ENCODE measurements at places on chromosomes 7 and 10.

DNA sequence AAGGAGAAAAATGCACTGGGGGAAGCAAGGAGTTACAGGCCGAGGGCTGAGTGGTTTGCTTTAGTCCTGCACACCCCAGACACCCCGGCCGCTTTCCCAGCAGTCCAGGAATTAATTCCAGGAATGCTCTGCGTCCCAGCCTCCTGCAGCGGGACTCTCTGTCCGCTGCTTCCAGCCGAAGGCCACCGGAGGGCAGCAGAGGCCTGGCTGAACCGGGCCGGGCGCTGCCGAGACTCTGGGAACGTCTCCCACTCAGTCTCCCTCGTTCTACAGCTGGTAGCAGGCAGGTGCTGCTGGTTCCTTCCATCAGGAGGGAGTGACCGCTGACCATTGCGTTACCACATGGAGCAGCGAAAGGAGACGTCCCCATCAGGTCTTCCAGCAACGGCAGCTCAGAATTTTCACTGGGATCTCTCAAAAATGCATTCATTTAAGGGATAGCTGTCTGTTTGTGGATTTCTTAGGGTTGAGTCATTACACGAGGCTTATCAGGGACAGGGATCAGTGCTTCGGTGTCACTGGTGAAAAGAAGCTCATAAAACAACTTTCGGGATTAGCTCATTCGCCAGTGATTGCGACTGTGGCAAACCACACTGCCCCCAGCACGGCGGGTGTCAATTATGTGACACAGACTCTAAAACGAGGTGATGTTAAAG lies 24.9 kb upstream of the PITRM1 start:
- DNase-seq, result peak; percentile 64

DNA sequence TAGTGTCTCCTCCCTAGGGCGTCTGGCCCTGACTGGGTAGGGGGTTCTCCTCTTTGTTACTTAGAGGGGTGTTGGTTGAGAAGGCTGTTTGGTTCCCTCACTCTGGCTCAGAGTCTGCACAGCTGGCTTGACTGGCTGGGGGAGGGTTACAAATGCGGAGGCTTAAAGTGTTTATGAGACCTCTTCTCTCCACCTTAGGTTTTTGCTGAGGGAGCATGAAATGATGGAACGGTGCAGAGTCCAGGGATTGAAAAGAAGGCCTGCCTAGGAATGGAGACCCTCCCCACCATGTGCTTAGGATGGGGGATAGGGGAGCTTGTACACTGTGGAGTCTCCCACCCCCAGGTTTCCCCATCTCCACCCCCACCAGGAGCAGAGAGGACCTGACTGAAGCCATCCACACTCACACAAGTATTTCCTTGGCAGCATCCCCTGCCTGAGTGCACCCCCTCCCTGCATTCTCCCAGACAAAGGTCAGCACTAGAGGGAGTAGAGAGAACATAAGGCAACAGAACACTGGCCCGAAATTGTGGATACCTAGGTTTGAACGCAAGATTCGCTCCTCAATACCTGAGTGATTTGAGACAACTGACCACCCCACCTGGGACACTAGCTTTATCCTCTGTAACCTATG lies 1.7 kb upstream of the LDB1 start:
- DNase-seq, result no peak

DNA sequence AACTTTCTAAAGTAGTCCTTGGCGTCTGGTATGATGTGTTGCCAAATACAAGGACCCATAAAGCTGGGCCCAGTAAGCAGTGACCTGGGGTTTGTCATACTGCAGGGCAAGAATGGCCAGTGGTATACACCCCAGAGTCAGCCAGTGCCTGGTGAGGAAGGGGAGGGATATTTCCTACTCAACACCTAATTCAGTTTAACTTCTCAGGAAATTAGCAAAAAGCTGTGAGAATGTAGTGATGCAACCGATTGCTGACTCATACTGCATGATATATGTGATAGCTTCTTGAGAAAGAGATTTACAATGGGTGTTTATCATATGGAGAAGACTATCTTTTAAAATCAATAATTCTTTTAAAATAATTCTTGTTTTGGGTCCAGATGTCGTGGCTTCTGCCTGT lies 889.3 kb upstream of the CELF2 start:
- no peak for DNase-seq

DNA sequence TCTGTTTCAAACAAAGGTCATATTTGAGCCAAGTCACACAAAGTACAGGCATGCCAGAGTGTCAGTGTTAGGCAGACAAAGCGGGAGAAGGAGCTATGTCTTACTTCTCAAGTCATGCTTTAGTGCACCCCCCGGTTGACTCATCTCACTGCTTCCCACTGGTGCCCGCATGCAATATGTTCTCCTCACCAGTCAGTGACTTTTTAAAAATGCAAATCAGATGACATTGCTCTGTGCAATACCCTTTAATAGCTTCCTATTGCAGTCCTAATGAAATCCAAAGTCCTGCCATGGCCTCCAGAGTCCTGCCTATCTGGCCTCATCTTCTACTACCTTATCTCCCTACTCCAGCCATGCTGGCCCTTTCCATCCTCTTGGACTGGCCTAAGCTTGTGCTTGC lies 429.1 kb downstream of the ACTR3B start:
- DNase-seq, result no peak

GRCh38 chr7:76234931-76235441 lies 33.3 kb downstream of the SRRM3 start:
- peak; percentile 79 for DNase-seq

DNA sequence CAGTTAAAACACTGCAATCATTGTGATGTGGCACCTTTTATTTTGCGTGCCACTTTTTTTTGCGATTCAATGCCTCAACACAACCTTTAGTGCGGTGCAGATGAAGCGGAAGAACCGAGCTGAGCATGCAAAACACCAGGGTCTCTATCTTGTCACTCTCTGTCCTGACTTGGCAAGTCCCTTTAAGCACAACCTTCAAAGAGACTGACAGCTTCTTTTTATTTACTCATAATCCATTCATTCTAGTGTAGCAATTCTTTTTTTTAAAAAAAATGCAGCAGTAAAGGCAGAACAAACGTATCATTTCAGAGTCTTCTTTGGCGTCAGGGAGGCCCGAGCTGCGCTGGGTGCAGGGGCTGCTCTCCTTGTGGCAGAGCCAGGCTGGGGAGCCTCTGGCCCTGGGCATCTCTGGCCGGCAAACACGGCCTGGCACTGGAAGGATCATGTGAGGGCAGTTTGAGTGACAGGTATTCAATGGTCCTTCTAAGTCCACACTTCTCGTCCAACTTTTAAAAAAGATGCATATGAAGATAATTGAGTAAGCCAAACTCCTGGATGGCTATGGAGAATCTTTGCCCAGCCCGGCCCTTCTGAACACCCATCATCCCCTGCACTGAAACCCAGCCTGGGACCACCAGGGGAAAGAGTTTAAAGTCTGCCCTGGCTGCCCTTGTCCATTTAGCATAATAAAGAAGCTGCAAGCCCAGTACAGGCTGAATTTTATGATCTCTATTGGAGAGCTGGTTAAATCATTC lies 3.9 kb downstream of the PTF1A start:
- no peak for DNase-seq

DNA sequence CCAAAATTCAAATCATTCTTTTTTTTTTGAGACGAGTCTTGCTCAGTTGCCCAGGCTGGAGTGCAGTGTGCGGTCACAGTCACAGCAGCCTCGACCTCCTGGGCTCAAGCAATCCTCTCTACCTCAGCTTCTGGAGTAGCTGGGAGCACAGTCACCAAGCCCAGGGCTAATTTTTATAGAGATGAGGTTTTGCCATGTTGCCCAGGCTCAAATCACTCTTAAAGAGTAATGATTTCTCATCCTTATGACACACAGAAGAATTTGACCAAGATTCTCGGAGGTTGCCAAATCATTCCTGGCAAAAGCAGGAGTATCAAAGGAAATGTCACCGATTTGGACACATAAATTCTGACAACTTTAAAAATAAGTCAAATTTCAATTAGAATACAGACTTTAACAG lies 39.1 kb downstream of the SIRT1 start:
- DNase-seq, result no peak

- no peak for DNase-seq
Measured at GRCh38 chr7:156998988-156999957, 11.2 kb downstream of the MNX1 start.

DNA sequence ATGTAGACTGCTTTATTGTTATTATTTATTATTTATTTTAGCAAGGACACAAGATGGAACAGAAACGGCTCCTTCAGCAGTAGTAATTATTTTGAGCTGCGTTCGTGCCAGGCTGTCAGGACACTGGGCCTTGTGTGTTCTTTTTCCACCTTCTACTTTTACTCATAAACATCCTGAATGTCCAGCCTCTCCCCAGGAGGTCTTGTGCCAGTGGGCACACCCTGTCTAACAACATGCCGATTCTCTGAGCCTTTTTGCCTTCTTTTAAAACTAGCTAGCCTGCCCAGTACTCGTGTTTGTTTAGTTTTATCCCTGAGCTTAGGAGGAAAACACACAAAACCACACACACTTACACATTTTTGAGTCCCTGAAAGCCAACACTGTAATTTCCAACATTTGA lies 1.2 kb downstream of the SCIN start:
- no peak for DNase-seq

All from stimulated activated CD4-positive, alpha-beta T cell treated with anti-CD3 and anti-CD28 coated beads, Interleukin-4, amount 100 ng/mL, for 4 hours (primary cell).